Fibroblast of villous mesenchyme (primary cell): ENCODE measurements at places on chromosomes 4 and X.

DNA sequence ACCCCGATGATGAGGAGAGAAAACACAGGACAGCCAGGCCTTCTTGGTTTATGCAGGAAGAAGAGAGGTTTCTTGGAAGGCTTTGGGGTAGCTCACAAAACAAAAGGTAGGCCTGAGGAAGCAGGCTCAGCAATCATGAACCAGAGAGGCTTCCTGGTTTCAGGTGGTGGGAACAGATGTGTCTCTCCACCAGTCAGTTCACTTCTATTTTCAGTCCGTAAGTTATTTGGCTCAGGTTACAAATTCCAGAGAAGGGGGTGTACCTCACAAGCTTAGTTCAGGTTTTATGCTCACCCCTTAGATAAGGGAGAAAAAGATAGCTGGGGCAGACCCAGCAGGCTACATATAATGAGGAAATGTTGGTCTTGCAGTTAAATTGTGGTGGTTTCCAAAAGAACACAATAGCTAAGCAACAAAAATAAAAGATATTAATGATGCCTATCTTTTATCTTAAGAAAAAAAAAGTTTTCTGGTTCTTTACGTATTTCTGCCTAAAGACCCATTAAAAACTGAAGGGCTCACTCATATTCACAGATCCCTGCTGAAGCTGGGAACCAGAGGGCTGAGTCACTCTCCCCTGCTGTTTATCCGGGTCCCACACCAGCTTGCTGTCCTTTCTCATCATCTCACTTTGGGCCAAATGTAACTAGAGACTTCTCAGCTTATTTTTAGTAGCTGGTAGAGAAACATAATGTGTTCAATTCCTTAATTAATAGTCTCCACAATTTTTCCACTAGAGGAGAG is 177.0 kb downstream of the CAMK2D start:
- peak; percentile 49 for DNase-seq

DNA sequence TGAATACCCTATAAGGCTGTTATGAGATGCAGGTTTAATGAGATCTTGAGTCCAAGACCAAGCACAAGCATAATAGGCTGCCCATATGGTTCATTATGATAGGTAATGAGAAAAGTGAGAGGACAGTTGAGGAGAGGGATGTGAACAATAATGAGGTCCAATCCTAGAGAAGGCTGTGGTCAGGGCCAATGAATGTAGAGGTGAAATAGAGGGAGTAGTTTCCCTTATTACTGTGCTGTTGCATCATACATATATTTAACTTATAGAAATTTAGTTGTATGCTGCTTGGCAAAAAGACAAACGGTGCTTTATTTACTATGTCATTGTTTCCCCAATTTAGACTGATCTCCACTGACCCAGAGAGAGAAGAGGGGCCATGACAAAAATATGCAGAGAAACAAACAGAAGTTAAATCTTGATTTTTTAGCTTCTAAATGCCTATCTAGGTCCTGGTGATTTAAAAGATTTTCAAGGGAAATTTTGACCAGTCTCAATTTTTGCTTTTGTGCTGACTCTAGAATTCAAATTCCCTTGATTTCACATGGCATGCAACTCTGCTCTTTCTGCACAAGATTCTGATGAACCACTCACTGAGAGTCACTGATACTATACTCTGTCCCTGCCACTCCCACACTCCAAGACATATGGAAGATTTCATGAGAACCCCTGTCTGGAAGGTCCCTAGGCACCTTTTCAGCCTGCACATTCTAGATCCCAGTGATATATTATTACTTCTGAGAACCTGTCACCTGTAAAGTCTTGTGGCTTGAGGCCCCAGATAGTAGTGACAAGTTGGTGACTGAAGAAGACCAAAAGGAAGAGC is 159.7 kb downstream of the VSIG4 start:
- no peak for DNase-seq

GRCh38 chr4:25535278-25535677 is 120.4 kb upstream of the SLC34A2 start:
- DNase-seq, result no peak

DNA sequence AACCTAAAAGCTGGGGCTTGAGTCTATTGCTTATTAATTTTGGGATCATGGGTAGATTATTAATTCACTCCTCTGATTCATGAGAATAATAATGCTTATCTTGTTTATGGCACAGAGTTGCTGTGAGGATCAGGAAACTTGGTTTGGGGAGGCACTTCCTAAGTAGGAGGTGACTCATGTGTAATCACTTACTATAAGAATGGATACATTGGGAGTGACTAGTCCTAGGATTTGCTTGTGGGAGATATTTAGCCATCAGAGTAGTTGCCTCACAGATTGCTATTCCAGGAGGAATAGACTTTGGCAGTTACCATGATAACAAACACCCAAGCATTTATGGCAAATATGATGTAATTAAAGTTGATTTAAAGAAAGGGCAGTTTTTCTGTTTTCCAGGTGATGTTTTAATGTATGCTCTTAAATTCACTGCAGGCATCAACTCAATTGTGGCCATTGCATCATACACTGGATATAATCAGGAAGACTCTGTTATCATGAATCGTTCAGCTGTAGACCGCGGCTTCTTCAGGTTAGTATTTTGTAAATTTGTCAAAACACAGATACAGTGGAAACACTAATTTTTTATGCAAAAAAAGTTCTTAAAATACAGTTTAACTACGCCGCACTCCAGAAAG is 41.9 kb downstream of the POLR2B start:
- peak; percentile 90 for DNase-seq

DNA sequence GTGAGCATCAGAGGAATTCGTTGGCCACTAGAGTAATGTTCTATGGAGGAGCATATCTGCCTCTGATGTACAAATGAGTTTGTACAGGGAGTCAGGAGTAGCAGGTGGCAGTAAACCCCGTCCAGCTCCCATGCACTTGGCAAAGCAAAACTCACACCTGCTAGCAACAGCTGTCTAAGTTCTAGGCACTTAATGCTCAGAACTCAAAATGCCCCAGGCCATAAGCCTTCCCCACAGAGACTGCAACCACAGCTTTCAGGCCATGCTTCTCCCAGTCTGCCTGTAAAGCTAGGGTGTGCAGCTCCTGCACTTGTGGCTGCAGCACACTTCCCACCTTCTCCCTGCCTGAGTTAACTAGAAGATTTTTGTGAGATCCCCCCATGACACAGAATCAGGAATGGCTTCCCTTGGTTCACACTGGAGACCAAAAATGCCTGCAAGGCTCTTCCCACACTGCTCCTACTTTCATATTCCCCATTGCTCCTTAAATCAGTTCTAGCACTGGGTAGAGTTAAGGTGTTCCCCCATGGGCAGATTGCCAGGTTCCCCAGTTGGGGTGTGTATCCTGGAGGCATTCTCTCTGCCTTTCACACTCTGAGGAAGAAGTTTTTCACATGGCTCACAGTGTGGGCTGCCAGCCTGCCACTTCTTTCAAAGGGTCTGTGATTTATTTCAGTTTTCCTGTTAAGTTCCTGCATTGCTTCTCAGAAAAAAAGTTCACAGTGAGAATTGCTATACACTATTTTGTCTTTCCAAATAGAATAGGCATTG is 189.9 kb downstream of the STPG2 start:
- DNase-seq, result no peak
